ENCODE measurements at places on chromosomes 5 and 9.

- no peak for DNase-seq
Observed at GRCh38 chr5:124289641-124290311, 456.7 kb downstream of the ZNF608 start.

- no peak for DNase-seq
Observed at GRCh38 chr9:90607701-90608516, 34.7 kb downstream of the DIRAS2 start.

GRCh38 chr9:75658301-75658905 is 232.1 kb upstream of the PCSK5 start:
- no peak for DNase-seq

DNA sequence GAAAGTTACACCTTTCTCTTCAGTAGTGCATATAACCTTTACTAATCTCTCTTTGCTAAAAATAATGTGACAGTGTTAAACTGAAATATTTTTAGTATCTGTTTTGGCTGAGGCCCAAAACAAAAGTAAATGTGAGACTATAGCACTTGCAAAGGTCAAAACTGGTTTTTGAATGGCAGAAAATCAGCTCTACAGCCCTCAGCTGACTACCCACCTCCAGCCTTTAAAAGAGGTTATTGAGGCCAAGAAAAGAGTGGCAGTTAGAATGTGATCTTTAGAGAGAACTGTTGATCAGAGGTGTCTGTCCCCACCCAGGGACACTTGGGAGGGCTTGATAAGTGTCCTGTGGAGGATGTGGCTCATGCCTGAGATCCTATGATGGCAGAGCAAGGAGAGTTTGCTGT is 30.9 kb downstream of the PRKACG start:
- no peak for DNase-seq

DNA sequence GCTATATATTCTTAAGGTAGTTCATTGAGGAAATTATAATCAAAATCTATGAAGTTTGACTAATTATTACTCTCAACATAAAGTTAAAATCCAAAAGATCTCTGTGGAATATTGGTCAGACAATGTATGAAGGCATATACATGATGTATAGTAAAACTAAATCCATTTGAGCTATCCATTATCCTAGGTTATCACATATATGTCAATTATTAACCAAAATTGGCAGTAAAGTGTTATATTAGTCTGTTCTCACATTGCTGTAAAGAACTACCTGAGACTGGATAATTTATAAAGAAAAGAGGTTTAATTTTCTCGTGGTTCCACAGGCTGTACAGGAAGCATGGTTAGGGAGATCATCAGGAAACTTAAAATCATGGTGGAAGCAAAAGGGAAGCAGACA is 511.7 kb upstream of the SGCD start:
- DNase-seq: no peak

- DNase-seq: no peak
Observed at GRCh38 chr9:20226345-20226744, 396.0 kb downstream of the MLLT3 start.

DNA sequence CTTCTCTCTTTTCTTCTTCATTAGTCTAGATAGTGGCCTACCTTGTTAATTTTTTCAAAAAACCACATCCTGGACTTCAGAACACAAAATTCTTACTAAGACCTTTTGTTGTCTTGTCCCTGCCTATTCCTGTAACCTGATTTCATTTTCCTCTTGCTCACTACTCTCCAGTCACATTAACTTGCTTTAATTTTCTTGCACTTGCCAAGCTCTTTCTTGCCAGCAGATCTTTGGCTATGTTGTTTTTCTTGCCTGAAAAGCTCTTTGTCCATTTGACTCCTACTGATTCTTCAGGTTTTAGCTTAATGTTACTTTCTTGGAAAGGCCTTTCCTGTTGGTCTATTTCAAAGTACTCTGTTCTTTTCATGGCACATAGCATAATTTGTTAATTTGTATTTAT is 356.8 kb downstream of the OSTF1 start:
- DNase-seq: no peak
